ENCODE measurements at places on chromosomes 13 and 19.

DNA sequence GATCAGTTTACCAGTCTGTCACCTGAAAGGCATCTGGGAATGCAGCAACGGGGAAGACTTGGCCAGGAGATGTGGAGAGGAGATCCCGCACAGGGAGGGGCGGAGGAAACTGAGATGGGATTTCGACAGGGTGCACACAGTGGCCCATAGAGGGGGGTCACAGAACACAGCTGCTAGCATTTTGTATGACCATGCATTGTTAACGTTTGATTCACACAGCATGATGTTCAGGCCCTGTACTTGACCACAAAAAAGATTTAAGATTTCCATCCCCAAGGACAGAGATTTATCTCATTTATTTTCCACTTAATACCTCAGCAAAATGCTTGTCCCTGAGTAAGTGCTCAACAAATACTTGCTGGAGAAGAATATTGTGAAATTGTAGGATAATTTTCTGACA, 63.2 kb downstream of the RAB20 start:
- DNase-seq = no peak

- DNase-seq = no peak
Observed at GRCh38 chr13:44807449-44808034, 181.7 kb downstream of the NUFIP1 start.

GRCh38 chr19:51807925-51808324, 13.0 kb downstream of the FPR3 start:
- no peak for DNase-seq

DNA sequence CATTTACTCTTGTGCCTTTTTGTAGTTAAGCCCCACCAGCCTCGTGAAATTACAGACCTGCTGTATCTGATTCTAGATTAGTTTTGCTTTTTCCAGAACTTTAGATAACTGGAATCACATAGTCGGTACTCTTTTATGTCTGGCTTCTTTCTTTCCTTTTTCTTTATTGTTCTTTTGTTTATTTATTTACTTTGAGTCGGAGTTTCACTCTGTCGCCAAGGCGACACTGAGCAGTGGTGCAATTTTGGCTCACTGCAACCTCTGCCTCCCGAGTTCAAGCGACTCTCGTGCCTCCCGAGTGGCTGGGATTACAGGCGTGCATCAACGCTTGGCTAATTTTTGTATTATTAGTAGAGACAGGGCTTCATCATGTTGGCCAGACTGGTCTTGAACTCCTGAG, 6.0 kb upstream of the NCCRP1 start:
- no peak for DNase-seq

DNA sequence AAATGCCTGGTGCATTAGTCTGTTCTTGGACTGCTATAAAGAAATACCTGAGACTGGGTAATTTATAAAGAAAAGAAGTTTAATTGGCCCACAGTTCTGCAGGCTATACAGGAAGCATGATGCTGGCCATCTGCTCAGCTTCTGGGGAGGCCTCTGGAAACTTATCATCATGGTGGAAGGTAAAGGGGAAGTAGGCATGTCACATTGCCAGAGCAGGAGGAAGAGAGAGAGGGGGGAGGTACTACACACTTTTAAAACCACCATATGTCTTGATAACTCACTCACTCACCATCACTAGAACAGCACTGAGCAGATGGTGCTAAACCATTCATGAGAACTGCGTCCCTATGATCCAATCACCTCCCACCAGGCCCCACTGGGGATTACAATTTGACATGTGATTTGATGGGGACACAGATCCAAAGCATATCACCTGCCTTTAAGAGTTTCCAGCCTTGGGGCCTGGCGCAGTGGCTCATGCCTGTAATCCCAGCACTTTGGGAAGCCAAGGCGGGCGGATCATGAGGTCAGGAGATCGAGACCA, 219.0 kb downstream of the KATNAL1 start:
- DNase-seq = no peak

GRCh38 chr19:14786421-14786851, 8.1 kb upstream of the ADGRE2 start:
- peak; percentile 9 for DNase-seq

DNA sequence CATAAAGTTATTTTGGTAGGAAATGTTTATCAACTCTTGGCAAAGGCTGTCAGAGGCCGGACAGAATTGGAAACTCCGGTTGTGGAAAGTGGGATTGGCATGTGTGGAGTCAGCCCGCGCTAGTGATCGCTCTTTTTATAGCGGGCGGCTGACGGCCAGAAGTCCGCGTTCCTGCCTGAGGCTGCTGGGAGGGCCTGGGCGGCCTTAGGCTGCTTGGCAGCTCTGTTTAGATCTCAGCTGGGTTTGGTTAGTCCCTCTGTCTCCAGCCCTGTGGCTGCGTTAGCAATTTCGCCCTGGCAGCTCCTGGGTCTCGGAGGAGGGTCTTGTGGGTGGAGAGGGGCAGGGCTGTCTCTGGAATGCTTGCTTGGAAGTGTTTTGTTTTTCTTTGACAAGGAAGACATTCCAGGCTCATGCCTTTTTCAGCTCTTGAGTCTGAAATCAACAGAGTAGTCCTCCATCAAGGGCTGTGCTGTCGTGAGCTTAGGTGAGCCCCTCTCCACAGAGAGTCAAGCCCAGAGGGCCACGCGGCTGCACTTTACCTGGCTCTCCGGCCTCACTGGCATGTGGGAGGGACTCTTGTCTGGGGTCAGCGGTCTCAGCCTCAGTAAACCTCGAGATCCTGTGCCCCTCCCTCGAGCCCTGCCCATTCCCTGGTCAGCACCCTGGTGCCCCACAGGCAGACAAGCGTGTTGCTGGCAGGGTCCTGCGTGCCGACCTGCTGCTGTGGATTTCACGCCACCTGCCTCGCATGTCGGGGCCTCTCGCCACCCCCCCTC, 22.5 kb downstream of the DOT1L start:
- no peak for DNase-seq

DNA sequence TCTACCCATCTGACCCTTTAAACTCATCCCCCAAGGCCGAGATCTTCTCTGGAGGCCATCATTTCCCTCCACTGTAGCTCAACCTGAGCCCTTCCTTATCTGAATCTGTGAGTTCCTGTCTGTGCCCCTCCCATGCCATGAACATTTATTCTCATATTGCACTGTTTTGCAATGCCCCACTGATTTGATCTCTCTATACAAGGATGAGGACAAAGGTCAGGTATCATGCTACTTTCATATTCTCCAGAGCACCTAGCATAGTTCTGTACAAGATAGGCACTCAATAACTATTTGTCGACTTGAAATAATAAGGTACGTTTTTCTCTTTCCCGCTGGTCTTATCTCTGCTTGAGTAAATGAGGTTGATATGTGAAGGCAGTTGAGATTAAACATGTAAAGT, 135.5 kb downstream of the KLF5 start:
- DNase-seq = no peak

- no peak for DNase-seq
Observed at GRCh38 chr13:79386125-79386826, 19.8 kb downstream of the RBM26 start.

- no peak for DNase-seq
Observed at GRCh38 chr13:113657851-113658741, at the start of gene ATP4B. Gene ATP4B, minus strand, starts transcription at chr13:113658198. Its CDS starts 54 bp downstream, at chr13:113658144.

DNA sequence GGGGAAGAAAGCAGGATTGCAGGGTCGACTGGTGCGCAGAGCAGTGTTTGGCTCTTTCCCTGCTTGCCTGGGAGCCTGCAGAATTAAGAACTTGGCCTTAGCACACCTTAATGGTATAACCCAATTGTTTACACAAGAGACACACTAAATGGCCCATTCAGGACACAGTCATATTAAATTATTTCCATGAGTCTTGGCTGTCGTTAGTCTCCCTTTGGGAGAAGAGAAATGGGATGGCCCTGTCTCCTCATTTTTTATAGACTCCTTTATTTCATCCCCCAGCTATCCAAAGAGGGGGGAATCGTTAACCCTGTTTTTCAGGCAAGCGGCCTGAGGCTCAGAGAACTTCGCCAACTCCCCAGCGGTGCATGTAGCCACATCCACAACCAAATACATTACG, 282.5 kb downstream of the SUCLA2 start:
- no peak for DNase-seq

- no peak for DNase-seq
Observed at GRCh38 chr19:7734220-7735203, 2.6 kb upstream of the CLEC4G start.

DNA sequence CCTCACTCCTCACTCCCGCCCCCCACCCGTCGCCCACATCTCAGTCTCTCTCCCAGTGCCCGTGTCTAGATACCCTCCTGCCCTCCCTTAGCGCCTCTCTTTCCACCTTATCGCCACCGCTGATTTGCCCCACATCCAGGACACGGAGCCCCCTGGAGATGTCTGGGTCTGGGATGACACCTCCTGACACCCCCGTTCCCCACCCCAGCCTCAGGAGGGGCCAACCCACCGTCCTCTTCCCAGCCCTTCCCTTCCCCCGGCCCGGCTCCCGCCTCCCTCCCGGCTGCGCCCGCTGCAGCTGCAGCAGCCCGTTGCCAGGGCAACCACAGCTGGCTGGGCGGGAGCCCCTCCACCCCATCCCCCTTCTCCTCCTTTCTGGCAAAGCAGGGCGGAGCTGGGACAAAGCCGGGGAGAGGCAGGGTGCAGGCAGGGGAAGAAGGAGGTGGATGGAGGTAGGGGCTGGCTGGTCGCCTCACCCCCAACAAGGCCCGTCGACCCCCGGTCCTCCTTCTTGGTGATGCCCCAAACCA, 13.5 kb downstream of the DPF1 start:
- DNase-seq = no peak

DNA sequence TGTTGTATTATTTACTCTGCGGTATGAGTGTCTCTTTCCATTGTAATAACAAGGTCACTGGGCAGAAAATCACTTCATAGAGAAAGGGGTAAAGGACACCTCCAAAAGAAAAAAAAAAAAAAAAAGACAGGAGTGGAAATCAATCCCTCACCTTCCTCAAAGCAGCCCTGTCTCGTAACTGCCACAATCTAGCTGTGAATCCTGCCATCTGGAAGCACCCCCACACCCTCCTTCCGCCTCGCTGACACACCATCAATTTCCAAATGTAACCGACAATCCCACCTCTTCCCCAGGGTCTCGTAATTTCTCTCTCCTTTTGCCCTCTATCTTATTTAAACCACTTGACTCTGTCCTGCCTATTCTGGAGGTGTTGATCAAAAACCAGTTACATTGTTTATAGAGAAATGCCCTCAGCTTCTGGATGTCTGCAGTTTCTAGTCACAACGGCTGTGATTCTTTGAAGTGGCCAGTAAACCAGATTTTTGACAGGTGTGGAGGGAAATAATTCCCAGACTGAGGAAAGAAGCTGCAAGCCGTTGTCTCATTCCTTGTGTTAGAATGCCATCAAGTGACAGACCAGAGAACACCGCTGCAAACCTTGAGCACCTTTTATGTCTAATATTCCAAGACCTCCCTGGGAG, 9.1 kb upstream of the POP4 start:
- no peak for DNase-seq

- no peak for DNase-seq
Observed at GRCh38 chr13:33208290-33209220, 77.0 kb downstream of the STARD13 start.

DNA sequence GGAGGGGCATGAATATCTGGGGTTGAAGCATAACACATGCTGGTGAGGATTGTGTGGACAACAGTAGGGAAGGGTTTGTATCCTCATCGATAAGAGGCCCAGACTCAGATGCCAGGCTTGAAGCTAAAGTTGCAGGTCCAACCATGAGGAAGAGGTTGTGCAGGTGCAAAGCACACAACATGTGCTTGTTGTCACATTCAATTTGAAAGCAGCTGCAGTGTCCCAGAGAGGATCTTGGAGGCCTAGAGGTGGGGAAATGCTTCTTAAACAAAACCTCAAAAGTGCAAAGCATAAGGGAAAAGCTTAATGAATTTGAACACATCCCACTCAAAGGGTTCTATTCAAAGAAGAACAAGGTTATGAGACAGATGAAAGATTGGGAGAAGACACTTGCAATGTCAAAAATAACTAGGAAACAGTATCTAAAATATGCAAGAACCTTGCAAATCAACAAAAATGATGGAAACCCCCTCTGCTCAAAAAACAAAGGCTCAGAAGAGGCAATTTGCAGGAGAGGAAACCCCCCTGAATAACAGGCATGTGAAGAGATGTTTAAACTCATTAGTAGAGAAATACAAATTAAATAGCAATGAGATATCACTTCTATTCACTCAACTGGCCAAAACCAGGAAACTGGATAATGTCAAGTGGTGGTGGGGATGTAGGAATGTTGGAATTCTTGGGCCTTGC, 187.1 kb downstream of the KATNAL1 start:
- DNase-seq = no peak

GRCh38 chr13:57675526-57675925, 44.0 kb downstream of the PCDH17 start:
- DNase-seq = no peak

- DNase-seq = no peak
Observed at GRCh38 chr13:85278851-85279250, 520.4 kb downstream of the SLITRK6 start.

DNA sequence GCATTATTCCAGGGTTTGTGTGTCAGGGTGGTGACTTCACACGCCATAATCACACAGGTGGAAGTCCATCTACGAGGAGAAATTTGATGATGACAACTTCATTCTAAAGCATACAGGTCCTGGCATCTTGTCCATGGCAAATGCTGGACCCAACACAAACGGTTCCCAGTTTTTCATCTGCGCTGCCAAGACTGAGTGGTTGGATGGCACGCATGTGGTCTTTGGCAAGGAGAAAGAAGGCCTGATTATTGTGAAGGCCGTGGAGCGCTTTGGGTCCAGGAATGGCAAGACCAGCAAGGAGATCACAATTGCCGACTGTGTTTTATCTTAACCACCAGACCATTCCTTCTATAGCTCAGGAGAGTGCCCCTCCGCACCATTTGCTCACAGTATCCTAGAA, 18.2 kb upstream of the SLC25A30 start:
- no peak for DNase-seq

DNA sequence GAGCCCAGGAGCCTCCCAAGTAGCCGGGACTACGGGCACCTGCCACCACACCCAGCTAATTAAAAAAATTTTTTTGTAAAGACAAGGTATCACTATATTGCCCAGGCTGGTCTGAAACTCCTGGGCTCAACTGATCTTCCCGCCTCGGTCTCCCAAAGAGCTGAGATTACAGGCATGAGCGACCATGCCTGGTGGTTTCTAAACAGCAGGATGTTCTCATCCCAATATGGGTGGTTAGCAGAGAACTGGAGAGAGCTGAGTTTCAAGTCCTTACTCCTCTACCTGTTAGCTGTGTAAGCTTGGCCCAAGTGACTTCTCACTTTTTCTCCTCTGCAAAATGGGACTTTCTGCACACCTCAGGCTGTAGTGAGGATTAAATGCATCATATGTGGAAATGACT, 8.0 kb downstream of the TMEM91 start:
- DNase-seq = no peak

Measured in stimulated activated CD4-positive, alpha-beta T cell treated with anti-CD3 and anti-CD28 coated beads, Interleukin-1b, Interleukin-23, amount 100 ng/mL, for 24 hours (primary cell).